Keratinocyte (primary cell): ENCODE measurements at places on chromosomes 2 and 18.
A peak's percentile ranks its signal among the peaks of the same experiment; 100 is the strongest.

GRCh38 chr2:224038049-224038829 is 847 bp downstream of the SERPINE2 start:
- no peak for DNase-seq

GRCh38 chr2:232457121-232458011 is 1.4 kb downstream of the ALPI start:
- no peak for DNase-seq

DNA sequence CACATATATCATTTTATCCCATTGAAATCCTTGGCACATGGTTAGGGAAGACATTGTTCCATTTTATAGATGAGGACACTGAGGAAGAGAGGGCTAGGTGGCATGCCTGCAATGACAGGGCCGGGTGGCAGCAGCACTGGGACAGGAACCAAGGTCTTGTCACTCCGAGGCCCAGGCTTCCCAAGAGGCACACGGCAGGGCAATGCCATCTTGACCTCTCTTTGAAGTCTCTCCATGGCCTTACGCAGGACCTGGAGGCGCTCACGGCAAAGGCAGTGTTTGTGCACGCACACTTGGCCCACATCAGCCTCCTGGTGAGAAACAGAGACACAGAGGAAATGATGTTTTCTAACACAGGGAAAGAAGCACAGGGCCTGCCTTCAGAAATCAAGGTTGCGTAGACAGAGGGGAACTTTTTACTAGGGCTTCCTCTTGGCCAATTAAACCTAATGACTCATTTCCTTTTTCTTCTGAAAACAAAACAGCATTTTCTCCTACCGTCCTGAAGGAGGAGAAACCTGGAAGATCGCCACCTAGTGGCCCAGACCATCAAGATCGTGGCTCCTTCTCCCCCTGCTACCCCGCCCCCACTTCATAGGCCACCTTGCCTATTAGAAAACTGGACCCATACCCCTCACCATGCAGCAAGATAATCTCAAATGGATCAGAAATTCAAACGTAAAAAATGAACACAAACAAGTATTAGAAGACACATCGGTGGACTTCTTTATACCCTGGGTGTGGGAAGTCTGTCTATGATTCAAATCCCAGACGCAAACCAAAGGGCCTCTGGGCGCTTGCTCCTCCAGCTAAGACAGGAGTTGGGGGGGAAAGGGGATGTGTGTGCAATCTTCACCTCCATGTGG is 74.6 kb upstream of the SP3 start:
- peak; percentile 74 for DNase-seq

- DNase-seq = no peak
Measured at GRCh38 chr2:218123986-218124385, 1.8 kb upstream of the CXCR2 start.

- DNase-seq = no peak
Measured at GRCh38 chr18:7757175-7757574, 190.1 kb downstream of the PTPRM start.

GRCh38 chr2:6139142-6139541 is 447.0 kb downstream of the SOX11 start:
- DNase-seq = no peak

- DNase-seq = no peak
Measured at GRCh38 chr2:167249197-167249596, 360.9 kb downstream of the XIRP2 start.

GRCh38 chr2:216695401-216695821 is at the start of gene IGFBP5:
Gene IGFBP5, minus strand, starts transcription at chr2:216695549. Its CDS starts 774 bp downstream, at chr2:216694775.
- no peak for DNase-seq

GRCh38 chr2:122114421-122114820 is 359.0 kb downstream of the TSN start:
- DNase-seq = no peak

DNA sequence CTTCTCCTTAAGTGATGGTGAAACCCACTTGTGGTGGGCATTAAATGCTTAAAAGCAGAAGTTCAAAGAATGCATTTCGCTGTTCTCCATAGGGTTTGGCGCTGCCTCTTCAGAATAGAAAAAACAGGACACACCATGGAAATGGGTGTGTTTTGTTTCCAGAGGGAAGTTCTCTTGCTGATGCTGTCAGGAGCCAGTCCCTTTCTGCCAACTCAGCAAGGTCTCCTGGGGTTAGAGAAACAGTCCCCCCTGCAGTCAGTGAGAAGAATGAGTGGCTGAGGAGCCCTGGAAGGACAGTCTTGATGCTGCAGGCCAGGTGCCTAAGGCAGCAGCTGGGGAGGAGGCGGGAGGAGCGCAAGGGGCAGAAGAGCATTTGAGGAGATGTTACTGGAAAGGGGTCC is 37.8 kb upstream of the ASAP2 start:
- DNase-seq = no peak

GRCh38 chr18:41887100-41887499 is 67.9 kb upstream of the PIK3C3 start:
- DNase-seq = no peak

- no peak for DNase-seq
Measured at GRCh38 chr2:151651274-151651673, 83.0 kb downstream of the NEB start.

- no peak for DNase-seq
Measured at GRCh38 chr18:74692367-74693013, 94.8 kb downstream of the ZNF407 start.

GRCh38 chr2:23512778-23513177 is 127.8 kb downstream of the KLHL29 start:
- no peak for DNase-seq

- DNase-seq = no peak
Measured at GRCh38 chr2:25303633-25304236, 38.0 kb downstream of the DNMT3A start.

GRCh38 chr2:42047488-42048298 is at the start of gene PKDCC:
Gene PKDCC, plus strand, starts transcription at chr2:42048021. Its CDS starts 179 bp downstream, at chr2:42048200.
- no peak for DNase-seq

DNA sequence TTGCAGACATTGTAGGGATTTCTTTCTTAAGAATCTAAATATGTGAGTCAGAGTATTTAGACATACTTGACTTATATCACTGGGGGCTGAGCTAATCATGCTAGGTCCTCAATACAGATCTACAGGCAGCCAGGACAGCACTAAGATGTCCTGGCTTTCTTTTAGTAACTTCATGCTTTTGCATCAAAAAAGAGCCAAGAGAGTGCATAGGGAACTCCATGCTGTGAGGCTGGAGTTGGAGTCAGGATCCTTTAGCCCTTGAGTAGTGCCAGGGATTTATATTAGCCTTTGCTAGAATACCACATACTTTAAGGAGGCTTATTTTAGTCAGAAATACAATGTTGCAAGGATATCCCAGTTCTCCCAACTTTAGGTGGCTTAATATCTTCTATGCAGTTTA is 289.7 kb downstream of the CCDC85A start:
- DNase-seq = no peak

DNA sequence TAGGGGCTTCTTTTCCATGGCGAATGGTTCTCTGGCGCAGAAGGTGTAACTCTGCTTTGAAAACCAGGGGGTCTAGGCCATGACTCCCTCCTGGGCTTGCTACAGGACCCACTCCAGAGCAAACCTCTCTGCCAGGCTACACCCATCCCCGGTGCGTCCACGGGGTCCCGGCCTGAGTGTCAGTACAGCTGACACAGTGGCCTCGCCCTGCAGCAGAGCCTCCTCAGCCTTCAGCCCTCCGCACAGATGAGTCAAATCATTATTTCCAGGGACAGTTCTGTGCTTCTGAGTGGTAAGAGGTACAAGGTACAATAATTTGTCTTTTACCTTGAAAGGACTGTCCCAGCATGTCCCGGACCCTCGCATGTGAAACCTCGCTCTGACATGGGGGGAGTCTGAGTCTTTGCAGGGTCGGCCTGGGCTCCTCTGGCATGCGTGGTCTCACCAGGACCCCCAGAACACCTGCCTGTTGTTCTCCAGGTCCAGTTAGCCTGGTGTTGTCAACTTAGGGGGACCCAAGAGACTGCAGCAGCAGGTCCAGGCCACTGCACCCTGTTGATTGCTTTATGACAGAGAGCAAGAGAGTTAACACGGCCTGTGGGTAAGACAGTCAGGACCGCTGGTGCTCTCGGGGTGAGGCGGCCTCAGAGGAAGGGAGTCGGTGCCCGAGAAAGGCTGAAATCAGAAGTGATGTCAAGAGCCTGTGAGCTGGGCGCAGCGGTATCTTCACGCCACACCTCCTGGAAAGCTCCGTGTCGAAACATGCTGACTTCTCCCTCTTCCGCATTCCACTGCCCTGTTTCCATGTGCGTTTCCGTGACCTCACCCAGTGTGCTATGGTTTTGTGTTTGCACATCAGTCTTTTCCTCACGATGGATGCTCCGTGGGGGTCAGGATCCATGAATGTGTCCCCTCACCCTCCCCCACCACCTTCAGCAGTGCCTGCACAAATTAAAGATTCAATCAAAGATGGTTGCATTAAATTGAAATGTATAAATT is 340.1 kb downstream of the EIPR1 start:
- no peak for DNase-seq

DNA sequence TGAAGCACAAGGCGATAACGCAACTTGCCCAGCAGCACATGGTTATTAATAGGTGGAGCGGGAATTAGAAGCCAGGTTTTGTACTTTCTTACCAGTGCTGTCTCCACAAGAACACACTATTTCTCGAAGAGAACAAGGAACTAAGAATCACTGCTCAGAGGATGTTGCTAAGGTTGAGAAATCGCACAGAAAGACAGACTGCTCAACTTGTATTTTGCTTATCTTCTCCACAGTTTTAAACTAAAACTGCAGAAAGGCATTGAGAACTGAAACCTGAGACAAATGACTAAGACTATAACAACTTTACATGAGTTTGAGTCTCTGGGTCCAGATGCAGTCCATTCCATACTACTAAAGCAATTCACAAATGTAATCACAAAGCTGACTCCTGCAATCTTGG is 6.2 kb downstream of the PRKD3 start:
- no peak for DNase-seq

DNA sequence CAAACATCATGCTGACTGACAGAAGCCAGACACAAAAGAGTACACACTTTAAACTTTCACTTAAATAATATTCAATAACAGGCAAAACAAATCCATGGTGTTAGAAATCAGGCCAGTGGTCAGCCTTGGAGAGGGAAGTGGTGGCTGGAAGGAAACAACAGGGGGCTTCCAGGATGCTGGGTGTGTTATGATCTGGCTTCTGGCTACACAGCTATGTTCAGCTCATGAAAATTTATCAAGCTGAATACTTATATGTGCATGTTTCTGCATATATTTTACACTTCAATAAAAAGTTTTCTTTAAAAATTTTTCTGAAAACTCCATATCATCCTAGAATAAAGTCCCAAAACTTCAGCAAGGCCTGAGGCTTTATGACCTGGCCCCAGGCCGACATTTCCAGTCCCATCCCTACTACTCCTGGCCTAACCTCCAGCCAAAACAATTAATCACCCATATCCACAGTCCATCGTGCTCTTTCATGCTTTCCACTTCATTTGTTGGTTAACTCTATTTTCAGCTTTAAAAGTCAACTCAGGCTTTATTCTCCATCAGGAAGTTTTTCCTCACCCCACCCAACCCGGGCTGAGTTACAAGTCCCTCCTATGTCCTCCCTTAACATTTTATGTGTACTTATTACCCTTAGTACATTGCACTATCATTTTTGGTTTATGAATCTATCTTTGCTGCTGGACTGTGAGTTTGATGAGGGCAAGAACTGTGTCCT is 27.9 kb upstream of the SPTBN1 start:
- DNase-seq = no peak

GRCh38 chr2:74414881-74415761 is 6.3 kb downstream of the C2orf81 start:
- no peak for DNase-seq

- DNase-seq = no peak
Measured at GRCh38 chr2:17287183-17287582, 231.1 kb downstream of the RAD51AP2 start.

DNA sequence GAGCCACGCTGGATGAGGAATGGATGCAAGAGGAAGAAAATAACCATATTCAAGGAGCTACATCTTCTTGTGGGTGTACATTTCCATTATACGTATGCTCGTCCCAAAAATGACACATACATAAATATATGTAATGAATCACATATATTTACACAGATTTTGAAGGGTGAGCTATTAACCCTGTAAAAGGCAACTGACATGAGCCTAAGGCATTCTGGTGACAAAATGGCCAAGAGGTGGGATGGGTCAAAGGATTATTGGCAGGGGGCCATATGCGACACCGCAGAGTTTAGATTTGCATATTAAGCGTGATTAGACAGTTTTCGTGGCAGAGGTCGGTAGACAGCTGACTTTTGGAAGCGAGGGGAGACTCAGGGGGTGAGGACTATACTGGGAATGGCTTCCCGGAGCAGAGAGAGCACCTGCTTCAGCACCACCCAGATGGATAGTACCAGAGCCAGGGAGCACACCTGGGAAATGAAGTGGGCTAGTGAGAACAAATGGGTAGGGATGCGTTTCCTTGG is 431 bp upstream of the CNRIP1 start:
- no peak for DNase-seq

GRCh38 chr2:69560147-69560482 is 83.4 kb downstream of the AAK1 start:
- no peak for DNase-seq

DNA sequence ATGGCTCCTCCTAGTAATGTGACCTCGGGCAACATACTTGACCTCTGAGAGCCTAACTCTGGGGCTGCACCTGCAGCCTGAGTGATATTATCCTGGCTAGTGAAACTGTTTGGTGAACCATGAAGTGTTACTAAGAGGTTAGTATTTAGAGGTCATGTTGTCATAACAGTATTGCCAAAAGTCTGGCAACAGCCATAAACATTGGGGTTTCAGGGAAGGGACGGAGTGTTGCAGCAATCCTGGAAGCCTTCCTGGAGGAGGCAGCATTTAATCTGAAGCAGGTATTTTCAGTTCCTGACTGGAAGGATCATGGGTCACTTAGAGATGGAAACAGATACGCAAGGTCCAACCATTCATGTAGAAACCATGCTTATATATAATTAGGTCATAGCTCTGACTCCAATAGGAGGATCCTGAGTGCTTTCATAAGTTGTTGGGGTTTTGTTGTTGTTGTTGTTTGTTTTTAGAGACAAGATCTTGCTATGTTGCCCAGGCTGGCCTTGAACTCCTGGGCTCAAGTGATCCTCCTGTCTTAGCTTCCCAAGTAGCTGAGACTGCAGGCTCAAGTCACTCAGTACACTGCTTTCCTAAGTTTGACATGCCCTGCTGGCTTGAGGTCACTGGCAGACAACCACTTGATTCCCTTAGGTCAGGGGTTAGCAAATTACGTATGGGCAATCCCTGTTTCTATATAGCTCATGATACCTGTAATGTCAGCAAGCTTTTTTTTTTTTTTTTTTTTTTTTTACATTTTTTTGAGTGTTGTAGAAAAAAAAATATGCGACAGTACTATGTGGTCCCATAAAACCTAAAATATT is 21.5 kb downstream of the GPR39 start:
- DNase-seq = no peak

GRCh38 chr2:119659601-119660342 is 19.2 kb upstream of the TMEM177 start:
- DNase-seq = no peak

- DNase-seq = no peak
Measured at GRCh38 chr18:31407649-31408048, 31.1 kb downstream of the DSG4 start.

DNA sequence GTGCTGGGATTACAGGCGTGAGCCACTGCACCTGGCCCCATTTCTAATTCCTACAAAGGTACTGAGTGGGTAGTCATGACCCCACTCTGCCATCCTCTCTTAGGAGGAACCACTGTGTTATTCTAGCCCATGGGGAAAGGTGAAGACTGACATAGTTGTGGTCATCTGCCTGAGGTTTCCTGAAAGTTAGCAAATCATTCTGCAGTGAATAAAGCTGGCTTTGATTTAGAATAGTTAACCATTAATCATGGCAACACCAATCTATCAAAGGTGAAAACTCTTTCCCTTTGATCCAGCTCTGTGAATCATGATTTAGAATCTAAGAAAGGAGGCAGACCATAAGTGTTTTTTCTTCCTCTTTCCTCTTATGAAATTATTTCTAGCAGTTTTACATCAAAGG is 50.8 kb downstream of the SUMO1 start:
- DNase-seq = no peak
